A549 treated with AZD2906 at 1 μM for 4 hours (cell line): ENCODE measurements at places on chromosomes 4 and X. TPM values are rescaled to one million over a fixed set of nuclear protein-coding genes. Genes with fewer than 3 reads are reported as not detected.

Gene TRMT2B
- total RNA-seq, result 13.5 to 17.1 TPM (median 14.4 TPM) in 5 replicates

Gene PPEF1
- total RNA-seq, result 1.1 to 1.8 TPM (median 1.4 TPM) in 5 replicates

Gene IGBP1
- 58.6 to 71.2 TPM (median 66.0 TPM) in 5 replicates for total RNA-seq

Gene SMIM14
- 14.2 to 16.3 TPM (median 15.7 TPM) in 5 replicates for total RNA-seq

Gene CXXC4
- total RNA-seq, result 0.02 to 0.05 TPM (median 0.03 TPM) in 5 replicates

Gene PDGFC
- total RNA-seq, result 2.3 to 4.5 TPM (median 2.7 TPM) in 5 replicates

Gene MOB1B
- 4.3 to 7.0 TPM (median 5.4 TPM) in 5 replicates for total RNA-seq

Gene TCP11X2
- total RNA-seq, result not detected in 5 replicates

Gene ANOS1
- 0.01 to 0.08 TPM (median 0.05 TPM) in 5 replicates for total RNA-seq

Gene KCNIP4
- not detected in 5 replicates for total RNA-seq

Gene SRP72
- total RNA-seq, result 41.7 to 56.1 TPM (median 46.6 TPM) in 5 replicates

Gene RAB40A
- total RNA-seq, result 0.06 to 0.15 TPM (median 0.10 TPM) in 5 replicates

Gene UGT2B11
- 0.09 to 0.15 TPM (median 0.10 TPM) in 5 replicates for total RNA-seq

Gene ZNF674
- total RNA-seq, result 1.7 to 3.4 TPM (median 2.7 TPM) in 5 replicates

Gene CDKL2
- 0.53 to 0.90 TPM (median 0.82 TPM) in 5 replicates for total RNA-seq

Gene CSAG3
- total RNA-seq, result not detected in 5 replicates

Gene FAM3A
- total RNA-seq, result 36.9 to 48.3 TPM (median 46.0 TPM) in 5 replicates

Gene POU3F4
- total RNA-seq, result not detected in 5 replicates

Gene CABS1
- total RNA-seq, result not detected in 5 replicates

Gene FOXO4
- 1.2 to 1.8 TPM (median 1.8 TPM) in 5 replicates for total RNA-seq

Gene SEC24B
- 16.0 to 20.8 TPM (median 19.3 TPM) in 5 replicates for total RNA-seq

Gene ALPK1
- 1.9 to 2.1 TPM (median 2.0 TPM) in 5 replicates for total RNA-seq

Gene ARHGAP6
- total RNA-seq, result 0.01 to 0.13 TPM (median 0.10 TPM) in 3 of 5 replicates, not detected in the others

Gene TMEM271
- not detected in 5 replicates for total RNA-seq

Gene MXRA5
- total RNA-seq, result not detected in 5 replicates

Gene RNF128
- total RNA-seq, result 0.03 to 0.08 TPM (median 0.06 TPM) in 5 replicates

Gene CENPVL1
- total RNA-seq, result not detected in 5 replicates

Gene FHIP1A
- total RNA-seq, result 0.08 to 0.27 TPM (median 0.14 TPM) in 5 replicates

Gene HS3ST1
- total RNA-seq, result 0.30 to 0.98 TPM (median 0.46 TPM) in 5 replicates

Gene MAGED4
- 4.9 to 10.0 TPM (median 8.0 TPM) in 5 replicates for total RNA-seq

Gene BMP3
- not detected in 5 replicates for total RNA-seq

Gene MEPE
- not detected in 5 replicates for total RNA-seq

Gene MBTPS2
- 20.6 to 25.1 TPM (median 22.9 TPM) in 5 replicates for total RNA-seq
